ENCODE measurements at places on chromosomes 1 and 21.

- DNase-seq, result no peak
Observed at GRCh38 chr21:17396948-17397347, 115.9 kb upstream of the CXADR start.

- DNase-seq, result no peak
Observed at GRCh38 chr1:192831706-192832355, 23.0 kb downstream of the RGS2 start.

- no peak for DNase-seq
Observed at GRCh38 chr1:3925762-3926161, 25.7 kb upstream of the C1orf174 start.

DNA sequence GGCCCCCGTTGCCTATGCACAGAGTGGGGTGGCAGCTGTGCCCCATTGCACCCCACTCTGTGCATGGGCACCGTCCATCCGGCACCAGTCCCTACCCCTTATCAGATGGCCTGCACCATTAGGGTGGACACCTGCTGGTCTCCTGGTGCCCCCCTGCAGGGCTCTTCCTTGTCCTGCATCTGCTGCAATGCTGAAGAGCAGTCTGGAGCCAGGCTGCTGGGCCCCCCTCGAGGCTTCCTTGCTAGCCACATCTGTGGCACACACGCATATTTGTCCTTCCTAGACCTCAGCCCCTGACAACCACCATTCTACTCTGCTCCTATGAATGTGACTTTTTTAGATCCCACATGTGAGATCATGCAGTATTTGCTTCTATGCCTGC, 56.4 kb downstream of the COL18A1 start:
- no peak for DNase-seq

GRCh38 chr1:178948676-178949075, 77.0 kb upstream of the FAM20B start:
- no peak for DNase-seq

DNA sequence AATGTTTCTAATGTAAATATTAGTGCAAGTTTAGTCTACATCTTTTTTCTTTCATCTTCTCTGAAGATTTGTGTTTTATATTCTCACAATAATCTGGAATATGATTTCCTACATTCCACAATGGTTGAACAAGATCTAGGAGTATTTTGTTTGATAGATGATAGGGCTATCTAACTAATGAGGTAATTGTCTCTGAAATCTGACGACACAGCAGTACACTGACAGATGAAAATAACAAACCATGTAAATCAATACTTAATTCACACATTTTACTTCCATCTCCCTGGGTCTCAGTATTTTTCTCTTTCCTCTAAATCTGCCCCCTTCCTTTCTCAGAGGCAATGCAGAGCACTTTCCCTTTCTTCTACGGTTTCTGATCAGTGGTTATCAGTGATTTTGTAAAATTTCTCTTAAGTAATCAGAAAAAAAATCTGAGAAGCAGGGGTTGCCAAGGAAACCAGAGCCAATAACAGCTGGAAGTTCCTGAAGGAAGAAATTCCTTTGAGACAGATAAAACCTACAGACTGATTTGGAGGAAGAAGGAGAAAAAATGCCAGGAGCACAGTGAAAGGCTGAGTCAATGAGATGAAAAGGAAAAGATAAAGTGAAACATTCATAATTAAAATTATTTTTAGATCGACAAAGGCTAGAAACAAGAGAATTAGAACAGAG, 7.3 kb upstream of the ANKRD13C start:
- DNase-seq, result no peak

GRCh38 chr1:100354971-100355394, 2.7 kb downstream of the CDC14A start:
- DNase-seq, result peak; percentile 8

- DNase-seq, result no peak
Observed at GRCh38 chr1:205376739-205377138, 20.0 kb upstream of the KLHDC8A start.

- no peak for DNase-seq
Observed at GRCh38 chr1:244957122-244957521, 92.8 kb upstream of the HNRNPU start.

GRCh38 chr1:151537112-151537511, 3.0 kb upstream of the TUFT1 start:
- no peak for DNase-seq

DNA sequence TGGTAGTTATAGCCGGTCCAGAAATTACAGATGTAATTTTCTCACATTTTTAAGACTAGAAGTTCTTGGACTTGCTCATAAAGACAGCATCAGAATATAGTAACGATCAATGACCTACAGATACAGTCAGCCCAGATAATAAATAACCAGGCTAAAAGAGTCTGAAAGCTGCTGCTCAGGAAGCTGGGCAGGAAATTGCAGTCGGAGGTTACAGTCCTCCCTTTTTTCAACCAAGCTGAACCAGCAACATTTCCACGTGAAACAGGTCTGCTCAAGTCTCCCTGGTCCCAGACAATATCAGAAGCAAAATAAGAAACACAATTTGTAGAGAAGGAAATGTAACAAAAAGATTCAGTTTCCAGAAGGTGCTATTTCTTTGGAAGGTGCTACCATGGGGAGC, 457.4 kb downstream of the SIPA1L2 start:
- DNase-seq, result no peak

- DNase-seq, result no peak
Observed at GRCh38 chr1:15368888-15369287, 40.8 kb upstream of the EFHD2 start.

GRCh38 chr1:165954940-165955339, 127.5 kb downstream of the UCK2 start:
- no peak for DNase-seq

DNA sequence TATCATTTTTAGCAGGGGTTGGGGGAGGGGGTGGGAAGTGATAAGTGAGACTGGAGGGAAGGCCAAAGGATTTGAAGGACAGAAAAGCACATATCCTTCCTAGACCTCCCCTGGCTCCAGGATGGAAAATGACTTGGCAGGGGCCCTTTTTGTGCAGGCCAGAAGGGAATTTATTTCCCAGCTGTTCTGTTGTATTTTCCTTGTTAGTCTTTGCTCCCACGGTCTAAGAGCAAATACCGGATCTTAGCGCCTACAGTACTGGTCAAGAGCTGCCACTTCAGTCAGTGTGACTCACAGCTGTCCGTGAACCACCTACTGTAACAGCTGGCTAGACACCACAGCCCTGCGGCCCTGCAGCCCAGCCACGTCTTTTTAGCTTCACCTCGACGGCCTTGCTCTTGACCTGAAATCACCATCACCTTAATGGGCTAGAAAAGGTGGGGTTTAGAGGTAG, 51.0 kb upstream of the ERRFI1 start:
- no peak for DNase-seq

DNA sequence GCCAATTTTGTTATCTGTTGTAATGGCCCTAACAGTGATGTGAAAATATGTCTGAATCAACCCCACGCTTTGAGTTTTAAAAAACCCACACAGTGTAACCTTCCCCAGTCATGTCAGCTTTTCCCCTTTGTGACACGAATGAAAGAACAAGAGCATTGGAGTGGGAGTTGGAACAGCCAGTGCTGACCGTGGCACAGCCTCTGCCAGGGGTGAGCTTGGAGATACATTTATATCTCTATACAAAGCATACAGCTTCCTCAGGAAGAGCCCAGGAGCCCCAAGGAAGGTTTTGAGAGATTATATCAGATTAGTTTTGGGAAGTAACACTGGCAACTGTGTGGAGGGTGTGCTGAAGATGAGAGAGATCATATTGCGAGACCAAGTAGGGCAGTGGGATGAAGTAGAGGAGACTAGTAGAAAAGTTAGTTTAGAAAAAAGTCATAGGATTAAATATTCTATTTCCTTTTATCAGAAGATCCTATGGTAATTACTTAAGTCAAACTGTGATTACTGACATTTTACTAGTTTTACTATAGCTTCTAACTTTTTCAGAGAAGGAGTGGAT, 15.9 kb downstream of the LRRC8B start:
- no peak for DNase-seq
